ENCODE measurements at places on chromosomes 2 and 18.
A peak's percentile ranks its signal among the peaks of the same experiment; 100 is the strongest.

GRCh38 chr2:223165423-223166214 lies 113.6 kb downstream of the KCNE4 start:
- DNase-seq, result no peak

DNA sequence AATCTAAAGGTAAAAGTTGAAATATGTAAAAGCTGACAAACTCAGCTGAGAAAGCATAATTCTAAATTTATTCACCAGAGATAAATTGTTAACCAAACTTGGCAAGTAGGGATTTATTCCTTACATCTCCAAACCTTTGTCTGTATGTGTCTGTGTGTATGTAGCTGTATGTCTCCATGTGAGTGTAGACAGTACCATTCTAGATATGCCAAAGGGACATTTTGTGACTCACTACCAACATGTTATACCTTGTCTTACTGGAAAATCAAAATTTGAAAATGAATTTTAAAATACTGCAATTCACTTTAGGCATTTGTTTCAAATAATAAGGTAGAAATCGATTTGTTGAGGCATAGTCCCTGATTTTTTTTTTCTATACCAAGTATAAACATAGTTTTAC lies 102.1 kb downstream of the ABCA12 start:
- no peak for DNase-seq

GRCh38 chr2:222671259-222672067 lies at the start of gene MOGAT1:
Gene MOGAT1, plus strand, starts transcription at chr2:222671658. Its CDS starts 128 bp downstream, at chr2:222671786.
- DNase-seq, result peak; percentile 18

DNA sequence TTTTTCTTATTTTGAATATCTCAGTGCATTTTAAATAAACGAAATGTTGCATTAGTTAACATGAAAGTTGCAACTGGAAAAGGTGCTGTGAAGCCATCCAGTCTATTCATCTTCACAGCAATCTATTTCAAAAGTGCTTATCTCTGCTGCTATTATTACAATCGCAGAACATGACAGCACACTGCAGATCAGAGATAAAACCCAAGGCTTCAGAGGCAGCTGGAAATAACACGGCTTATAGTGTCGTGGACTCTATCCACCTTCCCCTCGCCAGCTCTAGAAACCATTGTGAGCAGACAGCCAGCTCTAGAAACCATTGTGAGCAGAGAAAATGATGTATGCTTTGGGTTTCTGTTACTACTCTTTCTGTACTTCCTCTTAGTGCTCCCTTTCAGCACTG lies 1140.8 kb upstream of the CELF4 start:
- no peak for DNase-seq

DNA sequence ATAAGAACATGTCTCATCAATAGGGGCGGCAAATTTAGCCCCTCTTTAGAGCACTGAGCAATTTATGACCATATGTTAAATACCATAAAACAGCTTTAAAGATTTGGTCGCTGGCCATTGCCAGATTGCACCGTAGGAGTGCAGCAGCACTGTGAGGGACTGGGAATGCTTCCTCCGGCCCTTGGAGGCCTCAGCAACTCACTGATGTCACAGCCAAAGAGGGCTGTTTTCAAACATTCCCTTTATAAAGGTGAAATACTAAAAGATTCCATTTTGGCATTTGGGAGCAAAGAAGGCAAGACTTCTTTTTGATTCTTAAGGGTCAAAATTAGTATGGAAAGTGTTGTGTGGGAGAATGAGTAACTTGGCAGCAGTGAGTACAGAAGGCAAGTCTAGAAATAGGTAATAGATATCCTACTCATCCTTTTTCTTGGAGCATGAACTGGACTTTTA lies 63.7 kb downstream of the BABAM2 start:
- DNase-seq, result no peak

- no peak for DNase-seq
Measured at GRCh38 chr2:241977557-241978300, 108.2 kb downstream of the RTP5 start.

GRCh38 chr2:219598308-219599078 lies 836 bp downstream of the STK11IP start:
- peak; percentile 32 for DNase-seq

GRCh38 chr2:33958591-33958990 lies 359.5 kb upstream of the FAM98A start:
- DNase-seq, result no peak

DNA sequence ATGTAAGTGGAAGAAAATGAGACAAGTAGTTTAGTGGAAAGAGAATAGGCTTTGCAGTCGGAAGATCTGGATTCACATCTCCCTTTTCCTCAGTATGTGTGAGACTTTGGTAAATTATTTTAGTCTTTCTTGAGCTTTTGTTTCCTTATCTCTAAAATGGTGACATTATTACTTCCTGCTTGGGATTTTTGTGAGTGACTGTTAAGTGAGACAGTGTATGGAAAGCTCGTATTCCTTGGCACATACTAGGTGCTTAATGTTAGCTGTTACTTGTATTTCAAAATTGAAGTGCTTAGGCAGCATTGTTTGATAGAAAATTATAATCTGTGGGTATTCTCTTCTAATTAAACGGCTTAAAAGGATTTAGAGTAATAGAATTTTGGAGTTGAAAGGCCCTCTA lies 2.0 kb downstream of the ZNF638 start:
- no peak for DNase-seq

DNA sequence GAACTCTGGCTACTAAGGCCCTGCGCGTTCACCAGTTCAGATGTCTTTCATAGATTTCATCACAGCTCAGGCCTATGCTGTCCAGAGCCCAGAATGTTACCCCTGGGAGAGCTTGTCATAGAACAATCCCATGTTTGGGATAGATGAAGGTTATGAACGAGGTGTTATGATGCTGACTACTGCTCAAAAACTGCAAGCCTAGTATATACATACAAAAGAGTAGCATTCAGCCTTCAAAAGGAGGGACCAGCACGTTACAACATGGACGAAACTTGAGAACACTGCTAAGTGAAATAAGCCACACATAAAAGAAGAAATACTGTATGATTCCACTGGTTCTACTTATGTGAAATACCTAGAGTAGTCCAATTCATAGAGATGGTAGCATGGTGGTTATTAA lies 401.9 kb downstream of the NBAS start:
- DNase-seq, result no peak

DNA sequence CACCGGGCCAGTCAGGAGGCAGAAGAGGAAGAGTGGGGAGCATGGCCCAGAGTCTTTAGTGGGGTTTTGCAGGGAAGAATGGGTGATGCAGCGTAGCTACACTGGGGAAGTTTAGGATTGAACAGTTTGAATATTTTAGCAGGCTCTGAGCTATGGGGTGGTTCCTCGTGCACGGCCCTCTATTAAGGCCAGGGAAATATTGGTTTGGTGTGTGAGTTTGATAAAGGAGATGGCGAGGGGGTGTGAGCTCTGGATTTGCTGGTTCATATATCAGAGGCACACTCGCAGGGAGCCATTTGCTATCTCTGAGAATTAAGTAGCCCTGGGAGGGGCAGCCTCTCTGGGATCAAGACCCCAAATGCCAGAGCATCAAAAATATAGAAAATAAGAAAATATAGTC lies 50.1 kb downstream of the BOLA3 start:
- no peak for DNase-seq

DNA sequence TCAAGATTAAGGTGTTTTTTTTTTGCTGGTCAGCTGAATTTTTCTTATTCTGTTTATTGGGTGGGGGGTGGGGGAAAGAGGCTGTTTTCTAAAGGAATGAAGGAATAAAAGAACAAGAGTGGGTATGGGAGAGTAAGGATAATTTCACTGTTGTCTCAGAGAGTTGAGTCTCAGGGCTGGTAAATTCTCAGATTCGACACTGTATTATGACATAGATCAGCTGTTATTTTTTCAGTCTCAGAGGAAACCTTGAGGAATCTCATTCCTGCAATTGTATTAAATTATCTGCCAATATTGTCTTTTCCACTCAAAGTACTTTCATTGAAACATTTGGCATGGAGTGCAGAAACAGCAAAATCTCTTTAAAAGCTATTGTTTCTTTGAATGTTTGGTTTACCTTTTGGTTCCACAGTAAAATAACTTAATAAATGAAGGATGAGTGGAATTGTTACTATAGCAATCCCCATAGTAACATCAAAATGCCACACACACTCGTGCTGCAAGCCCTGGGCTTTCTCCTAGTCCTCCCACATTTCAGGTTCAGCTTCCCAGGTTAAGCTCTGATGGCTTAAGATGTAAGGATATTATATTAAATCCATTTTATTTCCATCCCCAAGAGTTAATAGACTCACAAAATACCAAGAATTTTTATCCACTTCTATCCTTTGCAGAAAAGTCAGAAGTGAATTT lies 478.7 kb upstream of the TCF4 start:
- DNase-seq, result no peak

DNA sequence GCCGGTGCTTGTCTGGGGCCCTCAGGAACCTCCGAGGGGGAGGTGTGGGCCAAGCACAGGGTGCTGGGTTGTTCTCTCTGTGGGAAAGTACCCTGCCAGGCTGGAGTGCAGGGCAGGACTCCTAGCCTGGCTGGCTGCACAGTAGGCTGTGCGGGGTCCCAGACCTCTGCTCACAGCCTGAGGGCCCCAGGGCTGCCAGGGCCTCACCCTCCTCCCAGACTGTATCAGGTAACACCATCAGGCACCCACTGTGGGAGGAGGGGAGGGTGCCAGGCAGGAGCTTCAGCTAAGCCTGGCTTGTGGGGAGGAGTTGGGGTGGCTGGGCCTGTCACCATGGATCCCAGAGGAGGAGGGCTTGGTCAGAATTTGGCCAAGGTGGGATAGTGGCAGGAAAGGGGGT lies 211.9 kb upstream of the SMAD2 start:
- no peak for DNase-seq

DNA sequence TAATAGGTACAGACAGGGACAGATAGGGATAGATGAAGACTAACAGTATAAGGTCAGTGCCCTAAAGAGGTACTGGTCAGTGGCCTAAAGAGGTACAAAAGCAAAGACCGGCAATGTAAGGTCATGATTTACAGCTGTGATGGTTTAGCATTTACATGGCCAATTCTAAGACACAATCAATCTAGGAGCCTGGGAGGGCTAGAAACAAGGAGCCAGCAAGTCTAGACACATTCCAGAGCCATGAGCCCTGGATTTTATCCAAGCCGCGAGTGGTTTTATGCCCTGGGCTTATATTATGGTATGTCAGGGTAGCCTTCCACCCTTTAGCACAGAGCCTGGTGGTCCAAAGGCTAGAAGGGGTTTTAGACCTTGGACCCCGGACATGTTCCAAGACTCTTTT lies 124.2 kb downstream of the CBLN2 start:
- no peak for DNase-seq

- DNase-seq, result no peak
Measured at GRCh38 chr18:38940475-38940862, 1374.9 kb upstream of the CELF4 start.

GRCh38 chr2:128681507-128681906 lies 362.8 kb upstream of the HS6ST1 start:
- no peak for DNase-seq

- no peak for DNase-seq
Measured at GRCh38 chr2:76009484-76009883, 298.8 kb upstream of the GCFC2 start.

- DNase-seq, result no peak
Measured at GRCh38 chr2:241225545-241225944, 37.1 kb downstream of the ANO7 start.

GRCh38 chr2:119230219-119231185 lies 6.9 kb downstream of the STEAP3 start:
- peak; percentile 77 for DNase-seq

DNA sequence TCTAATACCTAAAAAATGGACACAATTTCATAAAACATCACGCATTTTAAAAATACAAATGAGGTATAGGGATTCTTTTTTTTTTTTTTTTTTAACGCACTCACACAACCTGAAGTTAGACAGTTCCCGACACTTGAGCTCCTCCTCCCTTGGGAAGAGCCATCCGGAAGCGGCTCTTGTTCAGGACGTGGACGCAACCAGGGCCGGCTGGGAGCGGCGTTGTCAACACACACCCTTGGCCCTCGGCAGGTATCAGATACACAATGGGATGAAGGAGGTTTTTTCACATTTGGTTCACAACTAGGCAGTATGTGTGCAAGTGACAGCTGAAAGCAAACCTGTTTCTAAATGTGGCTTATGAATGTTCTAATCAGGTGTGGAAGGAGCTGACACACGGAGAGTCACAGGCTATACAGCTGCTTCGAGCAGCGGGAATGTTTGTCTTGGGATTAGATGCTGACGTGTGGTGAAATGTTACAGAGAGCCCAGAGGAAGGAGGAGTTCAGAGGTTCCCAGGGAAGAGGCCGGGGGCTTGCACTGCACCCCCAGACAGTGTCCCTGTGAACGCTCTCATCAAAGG lies 111.1 kb downstream of the PXDN start:
- DNase-seq, result no peak

DNA sequence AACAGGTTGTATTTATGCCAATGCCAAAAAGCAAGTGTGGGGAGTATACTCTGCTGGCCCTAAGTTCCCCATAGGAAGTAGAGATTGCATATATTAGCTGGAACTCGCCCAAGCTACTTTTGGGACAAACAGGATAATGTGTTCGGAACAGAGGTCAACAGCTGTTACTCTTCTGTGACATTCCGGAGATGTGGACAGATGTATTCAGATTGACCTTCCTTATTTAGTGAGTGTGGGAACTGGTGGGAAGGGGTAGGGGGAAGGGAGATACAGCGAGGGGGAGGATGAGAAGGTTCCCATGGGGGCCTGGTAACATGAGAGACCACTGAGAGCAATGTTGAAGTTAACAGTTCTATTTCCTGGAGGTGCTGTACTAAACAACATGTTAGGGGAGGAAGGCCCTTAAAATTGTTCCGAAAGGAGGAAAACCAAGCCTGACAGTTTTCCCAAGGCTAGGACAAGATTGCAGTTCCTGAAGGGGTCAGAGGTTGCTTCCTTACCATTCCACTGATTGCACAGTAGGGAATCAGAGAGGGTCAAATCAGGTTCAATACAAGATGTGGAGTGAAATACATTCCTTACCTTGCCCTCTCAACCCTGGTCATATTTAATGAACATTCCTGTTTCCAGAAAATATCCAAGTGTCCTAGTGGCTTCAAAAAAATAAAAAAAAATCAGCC lies 14.3 kb upstream of the CD28 start:
- no peak for DNase-seq

- DNase-seq, result peak; percentile 62
Measured at GRCh38 chr2:225660262-225661131, 261.0 kb downstream of the NYAP2 start.

DNA sequence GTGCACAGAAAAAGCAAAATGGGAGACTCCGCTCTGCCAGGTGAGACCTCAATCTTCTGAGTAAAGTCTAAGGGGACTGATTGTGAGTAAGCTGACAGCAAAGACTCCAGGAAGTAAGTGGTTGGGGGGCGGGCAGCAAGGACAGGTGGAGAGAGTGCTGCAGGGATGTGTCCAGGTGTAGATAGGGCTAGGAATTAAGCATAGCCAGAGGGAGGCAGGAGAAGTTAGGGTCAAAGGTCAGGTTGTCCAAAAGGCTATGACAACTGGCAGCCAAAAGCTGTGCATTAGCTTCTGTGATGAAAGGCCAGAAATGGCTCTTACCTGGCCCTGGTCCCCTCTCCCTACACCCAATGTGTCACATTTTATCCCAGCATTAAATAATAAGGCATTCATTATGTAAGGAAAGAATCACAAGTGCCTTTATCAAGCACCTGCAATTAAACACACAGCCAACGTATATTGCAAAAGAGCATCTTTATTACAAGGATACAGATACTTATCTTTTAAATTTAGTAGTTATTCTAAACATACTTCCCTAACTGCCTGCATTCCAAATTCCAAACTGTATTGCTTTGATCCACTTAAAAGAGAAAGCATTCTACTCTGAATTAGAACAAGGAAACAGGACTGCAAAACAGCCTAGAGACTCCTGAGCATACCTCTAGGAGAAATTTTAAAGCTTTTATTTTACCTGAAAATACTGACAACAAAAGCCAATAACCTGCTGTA lies 247.9 kb downstream of the IRS1 start:
- DNase-seq, result no peak
